ENCODE measurements at places on chromosomes 6 and 20.

DNA sequence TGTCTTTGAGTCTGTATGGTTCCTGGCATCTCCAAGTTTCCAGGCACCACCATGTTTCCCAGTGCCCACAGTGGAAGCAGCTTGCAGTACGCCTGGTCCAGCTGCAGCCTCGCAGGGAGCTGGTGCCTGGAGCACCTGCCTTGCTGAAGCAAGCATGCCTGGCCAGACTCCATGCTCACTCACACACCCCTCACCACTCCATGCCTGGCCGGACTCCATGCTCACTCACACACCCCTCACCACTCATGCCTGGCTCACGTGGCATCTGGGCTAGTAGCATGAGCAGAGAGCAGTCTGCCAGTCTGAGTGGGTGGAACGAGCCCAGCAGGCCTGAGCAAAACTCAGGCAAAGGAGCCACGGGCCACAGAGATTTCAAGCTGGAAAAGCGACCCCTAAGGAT lies 214.3 kb downstream of the TFAP2C start:
- no peak for DNase-seq

DNA sequence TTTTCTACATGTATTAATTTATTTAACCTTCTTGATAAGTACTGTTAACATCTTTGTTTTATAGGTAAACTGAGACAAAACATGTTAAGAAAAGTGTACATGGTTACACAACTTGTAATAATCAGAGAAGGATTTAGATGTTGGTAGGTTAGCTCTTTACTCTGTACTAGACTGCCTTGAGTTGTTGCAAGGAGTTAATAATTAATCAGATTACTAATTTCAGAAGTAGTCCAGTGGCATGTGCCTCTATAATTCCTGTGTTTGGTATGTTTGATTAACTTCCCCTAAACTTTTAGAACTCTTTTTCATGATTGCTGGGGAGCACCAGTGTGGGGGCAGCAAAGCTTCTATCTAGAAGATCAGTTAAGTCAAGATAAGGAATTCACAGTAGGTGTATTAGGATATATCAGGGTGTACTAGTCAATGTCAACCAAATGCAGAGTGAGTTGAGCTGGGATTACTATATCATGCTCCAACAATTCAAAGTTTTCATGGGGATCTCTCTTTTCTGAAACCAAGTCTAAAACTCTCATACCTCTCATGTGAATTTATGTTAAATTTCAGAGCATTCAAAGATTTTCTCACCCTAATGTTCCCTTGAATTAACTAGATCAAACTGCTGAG lies 129.7 kb upstream of the AHI1 start:
- DNase-seq: no peak

DNA sequence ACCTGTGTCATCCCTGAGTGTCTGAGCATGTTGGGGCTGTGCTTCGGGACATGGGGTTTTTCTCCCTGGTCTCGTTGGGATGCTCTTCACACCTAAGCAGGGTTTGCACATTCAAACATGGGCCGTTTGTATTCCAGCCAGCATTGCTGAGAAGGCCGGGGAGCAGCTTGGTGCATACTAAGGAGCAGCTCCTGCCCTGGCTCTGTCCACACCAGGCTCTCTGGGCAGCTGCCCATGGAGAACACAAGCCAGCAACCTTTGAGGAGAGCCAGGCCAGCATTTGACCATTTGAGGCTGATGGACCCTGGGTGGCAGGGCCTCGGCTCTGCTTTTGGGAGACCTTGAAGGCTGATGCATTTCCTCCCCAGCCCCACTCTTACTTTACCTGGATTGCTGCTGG lies 92.1 kb downstream of the PHACTR3 start:
- no peak for DNase-seq

- DNase-seq: no peak
These were observed 15.5 kb downstream of the NOL4L start for GRCh38 chr20:32569380-32570305.

GRCh38 chr20:53883098-53883911 lies 187.1 kb downstream of the BCAS1 start:
- no peak for DNase-seq

DNA sequence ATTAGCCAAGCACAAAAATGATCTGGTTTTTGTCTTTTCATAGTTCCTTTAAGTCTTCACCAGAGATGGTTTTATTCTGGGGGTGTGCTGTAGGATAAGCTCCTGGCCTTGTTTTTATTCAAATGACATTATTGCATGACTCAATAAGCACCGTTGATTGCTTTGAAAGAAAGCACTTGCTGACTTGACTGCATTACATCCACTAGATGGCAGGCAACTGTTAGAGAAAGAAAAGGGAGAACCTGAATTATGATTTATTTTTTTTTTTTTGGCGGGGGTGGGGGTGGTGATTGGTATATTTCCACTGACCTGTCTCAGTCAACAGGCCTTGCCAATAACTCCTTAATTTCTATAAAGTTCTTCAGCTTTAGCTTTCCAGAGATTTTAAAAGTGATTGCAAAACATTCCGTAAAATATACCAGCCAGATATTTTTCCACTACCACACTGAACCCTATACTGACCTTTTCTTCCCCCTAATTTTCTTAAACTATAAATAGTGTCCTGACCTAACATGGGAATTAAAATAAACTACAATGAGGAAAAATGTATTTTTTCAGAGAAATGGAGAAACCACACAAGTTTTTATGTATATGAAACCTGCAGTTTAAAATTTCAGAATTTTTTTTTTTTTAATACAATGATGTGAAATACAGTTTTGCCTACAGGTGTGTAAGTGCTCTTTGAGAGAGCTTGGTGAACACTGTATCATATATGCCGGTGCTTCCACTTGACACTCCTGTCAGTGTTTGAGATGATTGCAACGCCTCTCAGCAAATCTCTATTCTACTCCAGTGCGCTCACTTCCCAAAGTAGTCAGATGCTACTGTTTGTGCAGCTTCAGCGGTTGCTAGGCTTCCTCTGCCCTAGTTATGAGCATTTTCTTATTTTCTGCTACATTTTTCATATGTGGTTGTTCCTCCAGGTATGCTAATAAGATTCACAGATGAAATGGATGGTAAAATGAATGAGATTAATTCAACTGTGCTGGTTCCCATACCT lies 274.3 kb downstream of the CD109 start:
- DNase-seq: peak; percentile 18

All from hepatic stellate cell (primary cell).